ENCODE measurements at places on chromosomes 3 and 15.
A peak's percentile ranks its signal among the peaks of the same experiment; 100 is the strongest.

GRCh38 chr3:170982733-170983132 is 43.8 kb downstream of the SLC2A2 start:
- no peak for DNase-seq

DNA sequence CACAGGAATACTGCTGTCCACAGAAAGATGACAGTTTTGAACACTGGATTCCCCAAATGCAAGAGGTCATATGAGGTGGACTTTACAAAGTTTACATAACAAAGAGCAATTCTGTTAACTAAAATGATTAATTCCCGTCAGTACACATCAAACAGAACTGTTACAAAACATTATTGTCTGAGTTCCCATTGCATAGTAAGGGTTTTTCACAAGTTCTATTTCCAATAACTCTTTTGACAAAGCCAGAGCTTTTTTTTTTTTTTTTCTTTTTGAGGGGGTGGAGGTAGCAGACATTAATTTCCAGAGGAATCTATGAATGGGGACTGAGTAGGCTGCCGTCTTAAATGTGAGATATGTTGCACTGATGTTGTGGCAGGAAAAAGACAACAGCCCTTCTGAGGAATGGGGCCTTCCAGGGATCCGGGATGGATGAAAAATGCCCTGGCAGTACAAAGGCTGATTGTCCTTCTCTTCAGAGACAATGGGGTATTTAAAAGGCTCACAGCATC is 178.1 kb upstream of the KBTBD8 start:
- no peak for DNase-seq

DNA sequence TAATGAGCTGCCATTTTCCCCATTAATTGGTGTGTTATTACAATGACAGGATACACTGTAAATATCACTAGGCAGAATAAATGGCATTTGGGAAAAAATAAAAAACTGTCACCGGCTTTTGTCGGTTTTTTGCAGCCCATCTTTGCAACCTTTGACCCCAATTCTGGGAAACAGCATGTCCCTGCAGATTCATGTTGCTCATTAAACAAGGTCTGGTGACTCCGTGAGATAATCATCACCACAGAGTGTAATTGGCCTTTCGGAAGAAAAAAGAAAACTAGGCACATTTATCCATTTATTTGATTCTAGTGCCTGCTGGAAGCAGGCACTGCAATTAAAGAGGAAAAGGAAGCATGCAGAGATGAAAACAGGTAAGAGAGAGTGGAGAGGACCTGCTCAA is 64.5 kb downstream of the TRAT1 start:
- DNase-seq = no peak

GRCh38 chr3:159988617-159989271 is at the start of gene IL12A:
IL12A (plus strand) TSS chr3:159988835.
- peak; percentile 58 for DNase-seq

DNA sequence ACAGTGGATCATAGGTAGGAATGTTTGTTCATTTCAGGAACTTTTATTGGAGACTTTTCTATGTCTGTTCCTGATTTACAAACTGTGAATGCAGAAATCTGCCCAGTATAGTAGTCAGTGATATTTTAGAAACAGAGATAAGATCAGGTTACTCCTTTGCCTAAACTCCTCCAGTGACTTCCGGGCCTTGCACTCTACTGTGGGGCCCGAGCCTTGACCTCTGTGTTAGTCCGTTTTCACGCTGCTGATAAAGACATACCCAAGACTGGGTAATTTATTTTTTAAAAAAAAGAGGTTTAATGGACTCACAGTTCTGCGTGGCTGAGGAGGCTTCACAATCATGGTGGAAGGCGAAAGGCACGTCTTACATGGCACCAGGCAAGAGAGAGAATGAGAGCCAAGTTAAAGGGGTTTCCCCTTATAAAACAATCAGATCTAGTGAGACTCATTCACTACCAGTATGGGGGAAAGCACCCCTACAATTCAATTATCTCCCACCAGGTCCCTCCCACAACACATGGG is 127.1 kb downstream of the DNAJB8 start:
- no peak for DNase-seq

- DNase-seq = no peak
Measured at GRCh38 chr3:48660800-48661400, 1.8 kb downstream of the CELSR3 start.

GRCh38 chr15:46735115-46735514 is 982.2 kb upstream of the SEMA6D start:
- DNase-seq = no peak

GRCh38 chr3:8872261-8872660 is 91.0 kb downstream of the RAD18 start:
- no peak for DNase-seq

DNA sequence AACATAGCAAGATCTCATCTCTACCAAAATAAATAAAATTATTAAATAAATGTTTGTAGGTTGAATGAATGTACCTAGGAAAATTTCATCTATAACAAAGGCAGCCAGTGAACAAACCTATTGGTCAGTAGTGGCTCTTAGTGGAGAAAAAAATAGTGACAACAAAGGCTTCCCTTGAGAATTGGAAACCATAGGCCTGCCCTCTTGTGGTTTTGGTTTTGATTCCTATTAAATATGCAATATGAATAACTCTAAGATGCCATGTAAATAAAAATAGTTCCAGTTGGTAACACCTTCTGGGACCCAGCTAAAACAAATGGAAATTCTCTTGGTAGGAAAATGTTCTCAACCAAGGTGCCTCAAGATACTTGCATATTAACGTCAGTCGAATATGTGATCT is 145.7 kb upstream of the BFSP2 start:
- DNase-seq = no peak

- DNase-seq = no peak
Measured at GRCh38 chr3:51977446-51978142, 2.7 kb downstream of the ABHD14A start.

DNA sequence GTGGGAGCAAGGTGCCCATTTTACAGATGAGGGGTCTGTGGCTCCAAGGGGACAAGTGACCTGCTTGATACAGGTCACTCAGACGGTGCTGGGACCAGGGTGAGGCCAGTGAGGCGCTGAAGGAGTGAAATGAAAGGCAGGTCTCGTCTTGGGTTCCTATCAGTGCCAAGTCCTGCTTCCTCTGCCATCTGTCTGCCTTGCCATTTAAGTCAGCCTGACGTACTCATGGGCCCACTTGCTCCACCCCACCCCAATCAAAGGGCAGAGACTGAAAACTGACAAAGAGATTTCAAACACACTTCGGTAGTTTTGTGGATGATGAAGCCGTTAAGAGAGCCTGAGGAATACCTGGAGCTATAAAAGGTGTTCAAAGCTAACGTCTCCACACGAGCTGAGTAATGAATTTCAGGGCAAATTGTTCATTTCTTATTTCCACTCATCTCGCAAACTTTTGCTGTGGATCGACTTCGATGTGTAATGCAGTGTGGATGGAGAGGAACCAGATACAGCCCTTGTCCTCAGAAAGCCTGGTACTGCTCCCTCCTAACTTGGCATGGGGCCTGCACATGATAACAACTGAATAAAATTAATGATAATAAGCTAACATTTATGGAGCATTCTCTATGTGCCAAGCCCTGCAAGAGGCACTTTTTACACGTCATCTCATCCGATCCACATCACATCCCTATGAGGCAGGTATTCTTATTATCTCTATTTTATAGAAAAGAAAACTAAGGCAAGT is 36.6 kb downstream of the ATP2B2 start:
- no peak for DNase-seq

DNA sequence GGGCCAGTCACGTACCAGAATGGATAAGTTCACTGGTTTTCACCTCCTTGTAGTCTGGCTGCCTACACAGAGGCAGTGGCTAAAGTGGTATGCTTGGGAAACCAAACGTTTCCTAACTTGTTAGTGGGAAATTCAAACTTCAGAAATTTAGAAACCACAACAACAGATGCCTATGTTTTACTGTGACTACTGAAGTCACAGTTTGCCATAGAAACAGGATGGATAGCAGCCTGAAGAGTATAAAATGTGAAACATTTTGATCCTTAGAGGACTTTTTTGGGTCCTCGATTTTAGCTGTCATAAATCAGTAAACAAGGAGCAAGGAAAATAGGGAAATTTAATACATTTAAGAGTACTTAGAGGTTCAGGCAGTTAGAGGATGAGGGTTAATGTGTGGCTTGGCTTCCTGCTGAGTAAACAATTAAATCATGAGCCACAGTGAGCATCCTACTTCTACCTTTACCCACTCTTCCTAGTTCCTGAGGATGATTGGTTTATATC is 48.6 kb downstream of the CMSS1 start:
- DNase-seq = no peak

DNA sequence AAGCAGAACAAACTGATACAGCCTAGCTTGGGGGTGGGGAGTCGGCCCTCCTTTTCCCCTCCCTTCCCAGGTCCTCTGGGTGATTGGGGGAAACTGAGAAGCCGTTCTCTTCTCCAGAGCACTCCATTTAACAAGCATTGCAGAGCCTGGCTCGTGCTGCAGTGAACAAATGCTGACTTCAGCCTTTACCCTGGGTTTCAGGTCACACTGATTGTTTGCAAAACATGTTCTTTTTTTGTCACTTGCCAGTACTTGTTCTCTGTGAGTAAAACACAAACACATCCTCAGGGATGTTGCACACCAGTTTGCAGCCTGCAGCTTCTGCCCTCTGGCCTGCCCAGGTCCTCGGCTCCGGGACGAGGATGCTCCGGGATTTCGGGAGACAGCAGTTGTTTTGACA is 132.8 kb downstream of the PGPEP1L start:
- DNase-seq = no peak

- no peak for DNase-seq
Measured at GRCh38 chr3:2937055-2937454, 173.1 kb downstream of the IL5RA start.

DNA sequence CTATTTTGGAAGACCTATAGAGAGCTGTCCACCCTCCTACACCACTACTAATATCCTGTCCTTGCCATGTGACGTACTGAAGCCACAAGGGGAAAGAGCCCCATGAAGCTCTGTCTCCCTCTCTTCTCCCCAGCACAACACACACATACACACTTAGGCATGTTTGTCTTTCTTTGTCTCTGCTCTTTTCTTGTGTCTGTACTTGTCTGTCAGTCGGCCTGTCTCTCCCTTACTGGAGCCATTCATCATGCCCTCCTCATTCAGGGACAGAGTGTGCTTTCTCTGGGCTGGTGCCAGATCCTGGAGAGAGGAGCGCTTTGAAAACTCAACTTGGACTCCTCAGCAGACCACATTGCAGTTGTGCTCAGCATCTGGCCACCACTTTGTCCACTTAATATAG is 47.6 kb downstream of the PSMD6 start:
- DNase-seq = no peak

GRCh38 chr3:129288446-129288845 is 9.8 kb downstream of the HMCES start:
- DNase-seq = no peak

DNA sequence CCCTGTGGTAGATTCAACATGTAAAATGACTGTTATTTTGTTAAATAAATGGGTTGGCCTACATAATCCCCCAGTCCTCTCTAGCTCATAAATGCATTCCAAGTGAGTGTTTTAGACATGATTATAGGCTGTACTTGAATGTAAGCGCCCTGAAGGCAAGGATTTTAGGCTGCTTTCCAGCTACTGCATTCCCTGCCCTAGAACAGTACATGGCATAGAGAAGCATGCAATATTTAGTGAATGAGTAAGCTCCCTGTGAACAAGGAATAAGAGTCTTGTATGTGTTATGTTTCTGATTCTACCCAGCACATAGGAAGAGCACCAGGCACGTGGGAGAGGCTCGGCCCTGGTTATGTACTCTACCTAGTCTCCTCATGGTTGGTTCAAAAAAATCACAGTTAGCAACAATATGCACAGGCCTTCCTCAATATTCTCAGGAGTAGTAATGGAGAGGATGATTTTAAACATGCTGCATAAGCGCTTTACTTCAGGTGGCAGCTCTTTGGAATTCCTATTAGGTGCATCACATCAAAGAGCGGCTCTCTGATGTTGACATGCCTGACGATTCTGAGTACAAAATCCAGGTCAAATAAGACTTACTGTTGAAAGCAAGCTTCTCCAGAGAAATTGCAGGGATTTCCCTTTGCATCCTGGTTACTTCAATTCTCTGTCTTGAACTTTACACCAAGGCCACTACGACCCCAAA is 456.6 kb downstream of the MAGI1 start:
- DNase-seq = no peak

GRCh38 chr15:66129586-66129985 is 124.0 kb downstream of the MEGF11 start:
- DNase-seq = no peak

GRCh38 chr3:121491683-121492320 is 54.0 kb downstream of the POLQ start:
- DNase-seq = no peak

DNA sequence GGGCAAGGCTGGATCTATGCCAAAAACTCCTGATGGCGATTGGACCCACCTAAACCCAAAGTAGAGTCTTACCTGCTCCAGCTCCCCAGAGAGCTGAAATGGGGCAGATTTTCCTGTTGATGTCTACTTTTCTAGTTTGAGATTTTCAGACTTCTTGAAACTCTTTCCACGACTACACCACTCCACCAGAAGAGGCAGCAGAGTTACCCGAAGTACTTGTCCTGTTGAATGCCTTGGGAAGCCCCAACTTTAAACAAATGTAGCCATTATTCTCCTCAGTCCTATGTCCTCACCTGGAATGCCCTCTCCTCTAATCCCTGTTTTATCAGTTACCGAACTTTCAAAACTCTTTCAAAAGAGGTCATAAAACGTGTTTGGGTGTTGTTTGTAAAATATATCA is 843.8 kb downstream of the VGLL3 start:
- DNase-seq = no peak

GRCh38 chr3:127356381-127356780 is 68.5 kb upstream of the PRR20G start:
- DNase-seq = no peak

DNA sequence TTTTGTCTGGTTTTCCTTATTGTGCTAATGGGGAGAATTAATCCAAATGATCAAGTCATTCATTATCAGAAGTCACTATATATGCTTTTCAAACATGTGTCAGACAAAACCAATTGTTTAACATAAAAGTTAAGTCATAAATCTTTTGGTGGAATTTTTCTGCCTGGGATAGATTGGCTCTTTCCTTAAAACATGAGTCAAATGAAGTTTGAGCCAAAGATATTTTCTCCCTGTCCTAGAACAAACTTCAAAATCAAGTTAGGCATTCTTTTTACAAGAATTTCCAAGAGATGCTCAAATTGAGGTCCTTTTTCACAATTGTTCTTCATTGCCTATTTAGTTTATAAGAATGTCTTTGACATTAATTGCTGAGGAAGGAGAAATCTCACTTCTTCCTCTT is 138.3 kb downstream of the UACA start:
- no peak for DNase-seq

GRCh38 chr3:16907243-16907642 is 22.5 kb downstream of the PLCL2 start:
- no peak for DNase-seq

- no peak for DNase-seq
Measured at GRCh38 chr3:41682996-41683395, 278.9 kb downstream of the ULK4 start.

DNA sequence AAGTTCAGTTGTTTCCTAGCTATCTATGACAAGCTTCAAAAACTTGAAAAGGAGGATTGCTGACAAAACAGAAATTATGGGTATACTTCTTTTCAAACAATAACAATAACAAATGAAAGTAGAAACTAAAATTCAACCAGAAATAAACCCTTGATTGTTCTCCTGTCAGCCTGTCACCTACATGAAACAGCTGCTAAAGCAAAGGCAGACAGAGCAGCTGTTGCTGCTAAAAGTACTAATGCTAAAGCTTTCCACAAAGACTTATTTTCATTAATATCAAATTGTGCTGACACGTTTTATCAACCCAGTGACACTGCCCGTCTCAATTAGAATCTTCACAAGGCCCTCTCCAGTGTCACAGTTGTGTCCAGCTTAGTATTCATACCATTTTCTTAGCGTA is 533.2 kb upstream of the GBE1 start:
- no peak for DNase-seq
